Stimulated activated CD4-positive, alpha-beta T cell treated with anti-CD3 and anti-CD28 coated beads, Interleukin-12 subunit alpha, Interleukin-12 subunit beta, amount 100 ng/mL, for 4 hours (primary cell): ENCODE measurements at places on chromosomes 5 and 9.
A peak's percentile ranks its signal among the peaks of the same experiment; 100 is the strongest.

GRCh38 chr5:31847354-31847753, 208.4 kb downstream of the PDZD2 start:
- no peak for DNase-seq

DNA sequence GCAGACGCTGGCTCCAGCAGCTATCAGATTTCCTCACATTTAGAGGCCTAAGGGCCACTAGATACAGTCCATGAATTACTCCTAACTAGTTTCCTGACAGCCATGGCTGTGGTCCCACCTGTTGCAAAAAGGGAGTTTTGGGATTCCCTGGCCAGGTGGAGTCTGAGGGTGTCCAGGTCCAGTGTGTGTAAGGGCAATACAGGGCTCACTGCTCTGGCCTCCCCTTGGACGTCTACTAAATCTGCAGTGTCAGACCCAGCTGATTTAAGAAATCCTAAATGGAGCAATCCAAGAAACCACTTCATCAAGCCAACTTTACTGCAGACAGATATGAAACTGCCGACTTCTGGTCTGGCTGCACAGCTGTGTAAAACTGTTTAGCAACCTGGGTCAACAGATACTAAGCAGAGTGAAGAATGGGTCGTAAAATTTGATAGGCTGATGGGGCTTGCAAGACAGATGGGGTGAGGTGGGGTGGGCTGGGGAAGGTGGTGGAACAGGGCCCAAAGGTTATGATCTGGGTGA, 116.4 kb downstream of the GADD45G start:
- DNase-seq, result no peak

DNA sequence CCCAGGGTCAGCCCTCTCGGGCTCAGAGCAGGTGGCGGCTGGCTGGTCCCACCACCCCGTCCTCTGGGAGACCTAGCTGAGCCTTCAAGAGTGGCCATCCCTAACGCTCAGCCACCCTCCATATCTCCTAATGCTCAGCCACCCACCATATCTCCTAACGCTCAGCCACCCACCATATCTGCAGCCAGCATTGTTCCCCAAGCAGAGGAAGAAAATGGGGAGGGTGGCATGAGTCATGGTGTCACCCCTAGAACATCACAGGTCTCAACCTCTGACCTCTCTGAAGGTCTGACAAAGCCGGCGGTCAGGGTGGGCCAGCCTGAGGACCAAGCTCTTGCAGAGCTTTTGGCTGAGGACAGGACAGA, 14.7 kb downstream of the LHX3 start:
- no peak for DNase-seq

DNA sequence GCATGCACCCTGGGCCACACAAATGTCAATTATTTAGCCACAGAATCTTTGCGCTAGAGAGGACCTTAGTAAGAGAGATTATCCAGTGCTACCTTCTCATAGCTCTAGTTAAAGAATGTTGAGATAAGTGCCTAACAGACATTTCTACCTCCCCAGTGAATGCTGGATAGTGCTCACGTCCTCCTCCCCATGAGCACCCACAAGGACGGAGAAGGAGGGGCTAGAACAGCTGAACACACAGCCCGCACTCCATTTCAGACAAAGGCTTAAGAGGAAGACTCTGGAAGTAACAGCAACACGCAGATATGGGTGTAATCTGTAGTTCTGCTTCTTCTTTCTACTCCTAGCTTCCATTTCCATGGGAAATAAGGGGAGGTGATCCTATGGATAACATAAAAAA, 120.5 kb downstream of the FEM1C start:
- DNase-seq, result no peak

GRCh38 chr5:79772651-79773050, 83.0 kb downstream of the CMYA5 start:
- no peak for DNase-seq

DNA sequence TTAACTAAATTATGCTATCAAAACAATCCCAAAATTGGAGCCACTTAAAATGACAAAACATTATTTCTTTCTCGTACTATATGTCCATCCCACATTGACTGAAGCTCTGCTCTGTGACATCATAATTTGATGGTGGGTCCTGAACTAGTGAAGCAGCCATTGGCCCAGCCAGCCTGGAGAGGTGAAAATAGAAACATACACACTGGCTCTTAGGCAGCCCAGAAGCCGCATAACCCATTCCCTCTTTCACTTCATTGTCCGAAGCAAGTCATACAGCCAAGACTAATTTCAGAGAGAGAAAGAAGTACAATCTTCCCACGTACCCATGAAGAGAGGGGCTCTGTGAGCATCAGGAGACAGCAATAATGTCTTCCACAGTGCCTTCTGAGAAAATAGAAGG, 342.5 kb downstream of the NFIB start:
- DNase-seq, result no peak

- DNase-seq, result no peak
Measured at GRCh38 chr5:756171-756570, 28.4 kb downstream of the ZDHHC11B start.

DNA sequence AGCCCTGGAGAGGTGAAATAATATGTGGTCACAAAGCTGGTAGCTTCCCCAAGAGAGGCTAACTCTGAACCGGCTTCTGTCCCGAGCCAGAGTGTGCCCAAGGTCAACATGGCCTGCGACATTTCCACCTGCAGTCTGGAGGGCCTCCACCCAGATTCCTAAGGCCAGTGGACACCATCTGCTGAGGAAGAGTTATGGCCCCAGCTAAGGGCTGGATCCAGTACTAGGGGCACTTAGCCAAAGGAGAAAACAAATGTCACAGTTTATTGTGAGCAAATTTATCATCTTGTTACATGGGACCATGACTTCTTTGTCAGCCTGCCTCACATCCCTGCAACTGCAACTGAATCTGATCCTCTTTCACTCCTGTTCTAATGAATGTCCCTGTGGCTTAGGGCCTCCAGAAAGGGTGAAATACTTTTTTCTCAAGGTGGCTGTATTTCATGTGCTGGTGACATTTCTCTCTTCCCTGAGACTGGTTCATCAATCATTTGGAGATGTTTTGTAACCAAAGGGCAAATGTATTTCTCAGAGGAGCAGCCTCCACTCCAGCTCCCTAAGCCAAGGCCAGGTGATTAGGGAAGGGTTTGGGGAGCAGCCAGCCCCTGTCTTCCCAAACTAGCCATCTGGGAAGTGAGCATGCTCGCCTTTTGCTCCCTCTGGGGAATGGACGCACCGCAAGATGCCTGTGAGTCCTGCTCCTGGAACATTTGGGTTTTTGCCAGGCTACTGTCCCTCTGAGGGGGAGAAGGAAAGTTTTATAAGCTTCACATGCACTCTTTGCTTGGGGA, 148.3 kb downstream of the CMYA5 start:
- DNase-seq, result no peak

- no peak for DNase-seq
Measured at GRCh38 chr5:89065919-89066318, 182.9 kb upstream of the MEF2C start.

GRCh38 chr5:71456362-71456743, 902 bp downstream of the BDP1 start:
- no peak for DNase-seq

GRCh38 chr5:123671042-123671441, 159.1 kb downstream of the CSNK1G3 start:
- DNase-seq, result peak; percentile 21

- DNase-seq, result no peak
Measured at GRCh38 chr9:89481538-89481915, 16.4 kb downstream of the SEMA4D start.

GRCh38 chr5:17157916-17158529, 59.4 kb upstream of the BASP1 start:
- no peak for DNase-seq

DNA sequence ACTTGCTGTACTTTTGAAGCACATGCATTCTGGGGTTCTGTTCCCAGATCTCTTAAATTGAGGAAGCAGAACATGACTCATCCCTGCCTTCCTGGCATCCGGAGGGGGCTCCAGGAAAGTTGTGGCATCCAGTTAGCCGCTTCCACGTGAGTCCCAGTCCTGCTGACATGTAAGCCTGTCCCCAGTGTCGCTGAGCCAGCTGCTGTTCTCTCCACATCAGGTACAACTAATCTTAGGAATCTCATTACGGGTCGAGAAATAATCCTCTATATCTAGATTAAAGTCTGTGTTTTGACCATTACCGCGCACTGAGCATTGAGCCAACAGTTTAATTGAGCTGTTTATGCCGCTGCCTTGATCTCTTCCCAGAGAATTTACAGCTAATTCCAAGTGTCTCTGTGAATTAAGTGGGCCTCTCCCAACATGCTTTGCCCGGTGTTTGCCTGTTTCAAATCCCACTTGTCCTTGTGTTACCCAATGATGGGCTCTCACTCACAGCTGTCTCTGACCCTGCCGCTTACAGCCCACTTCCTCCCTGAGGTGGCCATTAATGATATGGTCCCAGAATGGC, 10.5 kb upstream of the SHB start:
- DNase-seq, result no peak

GRCh38 chr9:123834889-123835562, 94.9 kb downstream of the DENND1A start:
- DNase-seq, result no peak

DNA sequence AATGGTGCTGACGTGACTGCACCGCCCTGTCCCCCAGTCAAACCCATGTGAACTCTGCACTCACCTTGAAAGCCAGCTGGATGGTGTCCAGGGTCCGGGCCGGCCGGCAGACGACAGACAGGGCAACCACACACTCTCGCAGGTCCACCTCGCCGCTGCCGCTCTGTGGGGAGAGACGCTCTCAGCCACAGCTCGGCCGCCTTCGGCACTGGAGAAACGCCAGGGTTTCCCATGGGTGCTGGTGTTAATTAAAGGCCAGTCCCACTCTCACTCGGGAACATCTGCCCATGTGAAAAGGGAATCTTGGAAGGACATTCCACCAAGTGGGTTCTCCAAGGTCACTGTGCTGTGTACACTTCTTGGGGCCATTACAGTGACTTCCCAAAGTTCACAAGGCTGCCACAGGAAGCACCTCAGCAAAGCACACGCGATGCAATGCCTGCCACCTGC, 25.5 kb upstream of the SLC6A3 start:
- no peak for DNase-seq

GRCh38 chr5:175873088-175873454, 1.7 kb downstream of the CPLX2 start:
- DNase-seq, result no peak

DNA sequence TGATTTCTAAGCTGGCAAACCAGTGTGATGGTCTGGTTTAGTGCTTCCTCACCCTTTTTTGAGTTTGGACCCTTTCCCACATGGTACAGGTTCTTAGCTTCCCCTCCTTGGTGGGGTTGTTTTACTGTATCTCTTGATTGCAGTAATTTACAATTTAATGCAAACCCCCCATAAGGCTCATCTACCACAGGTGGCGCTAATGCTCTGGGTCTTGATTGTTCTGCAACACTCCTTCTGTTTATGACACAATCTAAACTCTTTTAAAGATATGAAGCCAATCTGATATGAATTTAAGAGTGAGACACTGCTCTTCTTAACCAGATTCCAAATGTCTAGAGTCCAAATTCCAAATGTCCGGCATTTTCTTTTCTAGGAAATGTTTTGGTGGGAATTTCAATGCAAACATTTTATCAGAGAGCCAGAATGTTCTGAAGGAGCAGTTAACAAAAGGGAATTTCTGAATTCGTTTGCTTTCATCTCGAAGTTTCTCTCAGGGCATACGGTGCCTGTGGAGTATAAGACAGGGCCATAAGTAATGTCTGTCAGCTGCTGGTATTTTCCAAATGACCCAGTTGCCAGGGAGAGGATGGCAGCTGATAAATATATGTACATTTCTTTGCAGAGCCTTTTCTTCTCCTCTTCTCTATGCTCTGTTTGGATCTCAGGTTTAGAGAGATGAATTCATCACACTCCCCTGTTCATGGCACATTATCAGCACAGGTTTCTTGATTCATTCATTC, 246.8 kb downstream of the ARHGAP26 start:
- no peak for DNase-seq

DNA sequence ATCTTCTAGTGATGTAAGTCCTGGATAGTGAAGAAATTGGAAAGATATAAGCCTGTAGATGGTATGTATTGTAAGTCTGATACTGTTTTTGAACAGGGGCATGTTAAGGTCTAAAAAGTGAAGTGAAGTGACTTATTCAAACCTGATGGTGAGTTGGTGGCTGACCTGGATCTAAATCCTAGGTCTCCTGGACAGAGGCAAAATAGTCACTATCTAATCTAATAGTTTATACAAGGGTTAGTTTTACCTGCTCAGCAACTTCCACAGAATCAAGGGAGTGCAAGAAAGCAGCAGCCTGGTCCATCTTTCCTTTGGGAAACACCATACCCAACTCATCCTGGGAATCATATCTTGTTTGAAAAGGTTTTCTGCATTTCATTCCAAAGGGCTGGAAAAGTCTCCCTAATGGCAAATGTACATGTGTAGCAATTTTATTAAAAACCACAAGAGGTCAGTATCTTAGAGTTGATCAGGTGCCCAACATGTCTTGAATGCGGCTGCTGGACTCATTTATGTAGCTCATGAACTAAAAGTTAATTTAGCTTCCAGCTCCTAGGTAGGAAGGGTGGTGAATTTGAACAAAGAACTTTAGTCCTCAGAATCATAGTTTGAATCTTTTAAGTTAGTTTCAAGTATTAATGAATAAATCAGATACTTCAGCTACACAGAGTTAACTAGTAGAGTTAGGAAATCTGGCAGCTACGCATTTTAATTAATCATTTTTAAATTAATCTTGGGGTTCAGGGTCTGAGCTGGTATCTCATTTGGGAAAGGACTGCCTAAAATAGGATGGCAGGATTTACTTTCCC, 26.0 kb downstream of the SKP2 start:
- no peak for DNase-seq

DNA sequence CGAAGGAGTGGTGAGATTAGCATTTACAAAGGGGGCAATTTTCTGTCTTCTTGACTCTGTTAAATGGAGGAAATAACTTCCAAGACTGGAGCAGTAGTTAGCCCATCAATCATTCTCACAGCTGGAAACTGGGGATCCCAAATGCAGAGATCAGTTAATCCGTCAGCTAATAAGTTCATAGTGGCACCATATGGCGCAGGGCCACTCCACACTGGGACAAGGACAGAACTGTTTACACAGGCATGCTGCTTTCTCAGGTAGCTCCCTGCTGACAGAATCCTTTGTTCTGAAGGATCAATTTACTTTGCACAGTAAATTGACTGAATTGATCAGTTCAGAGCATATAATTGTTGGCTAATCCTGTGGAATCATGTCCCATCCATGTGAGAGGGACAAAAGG, 395.7 kb downstream of the TMEM161B start:
- no peak for DNase-seq

GRCh38 chr5:135170500-135170899, 136.5 kb upstream of the PITX1 start:
- no peak for DNase-seq

GRCh38 chr9:120770931-120771330, 22.3 kb downstream of the FBXW2 start:
- no peak for DNase-seq

GRCh38 chr9:97704345-97704677, 7.2 kb upstream of the XPA start:
- DNase-seq, result no peak

- DNase-seq, result peak; percentile 90
Measured at GRCh38 chr9:136109351-136110081, 9.2 kb downstream of the TMEM250 start.

- DNase-seq, result no peak
Measured at GRCh38 chr5:120016717-120017382, 387.5 kb downstream of the FAM170A start.
